Fibroblast of the conjunctiva (primary cell): ENCODE measurements at places on chromosomes 3 and 15.

- no peak for DNase-seq
Observed at GRCh38 chr15:51775967-51776816, 24.8 kb downstream of the TMOD2 start.

- no peak for DNase-seq
Observed at GRCh38 chr15:67547836-67548235, 5.3 kb downstream of the MAP2K5 start.

- DNase-seq = no peak
Observed at GRCh38 chr3:31671451-31671850, 138.7 kb downstream of the STT3B start.

- no peak for DNase-seq
Observed at GRCh38 chr3:48617559-48617958, 4.0 kb downstream of the TMEM89 start.

DNA sequence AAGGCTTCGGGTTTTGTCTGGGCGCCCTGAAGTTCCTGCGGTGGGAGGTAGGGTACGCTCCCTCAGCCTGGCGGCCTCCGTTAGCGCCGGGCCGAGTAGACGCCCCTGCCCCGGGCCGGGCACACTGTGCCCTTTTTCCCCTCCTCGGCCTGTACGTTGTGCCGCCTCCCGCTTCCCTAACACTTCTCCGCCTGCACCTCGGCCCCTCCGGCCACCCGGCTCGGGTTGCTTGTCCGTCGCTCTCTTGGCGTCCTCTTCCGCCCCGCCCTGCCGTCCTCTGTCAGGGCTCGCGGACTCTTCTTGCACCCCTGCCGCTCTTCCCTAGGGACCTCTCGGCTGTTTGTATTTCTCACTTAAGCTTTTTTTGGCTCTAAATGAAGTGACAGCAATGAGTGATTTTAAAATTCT is 384 bp downstream of the KNL1 start:
- DNase-seq = peak; percentile 24

DNA sequence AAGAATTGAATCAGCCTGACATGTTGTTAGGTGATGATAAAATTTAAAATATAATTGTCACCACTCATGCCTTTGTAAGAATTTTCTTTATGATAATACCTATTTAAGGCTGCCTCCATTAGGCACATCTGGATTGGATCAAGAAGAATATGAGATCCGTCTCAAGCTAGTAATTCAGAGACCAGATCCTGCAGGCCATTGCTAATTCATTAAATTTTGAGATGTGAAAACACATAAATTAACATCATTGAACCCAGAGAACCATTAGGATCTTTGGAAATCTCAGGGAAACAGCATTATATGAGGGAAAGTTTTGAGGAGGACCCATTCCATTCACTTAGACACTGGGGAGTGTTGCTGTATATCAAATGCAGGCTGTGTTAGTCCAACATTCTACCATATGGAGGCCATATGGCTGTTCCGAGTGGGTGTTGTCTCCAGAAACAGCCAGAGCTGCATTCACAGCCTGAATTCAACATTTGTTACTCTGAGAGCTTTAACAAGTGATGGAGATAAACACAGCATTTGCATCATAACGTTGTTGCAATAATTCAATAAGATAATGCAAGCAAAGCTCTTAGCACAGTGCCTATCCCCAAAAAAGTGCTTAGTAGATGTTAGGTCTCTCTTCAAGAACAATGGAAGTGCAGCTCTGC is 67.4 kb downstream of the DTWD1 start:
- peak; percentile 67 for DNase-seq

DNA sequence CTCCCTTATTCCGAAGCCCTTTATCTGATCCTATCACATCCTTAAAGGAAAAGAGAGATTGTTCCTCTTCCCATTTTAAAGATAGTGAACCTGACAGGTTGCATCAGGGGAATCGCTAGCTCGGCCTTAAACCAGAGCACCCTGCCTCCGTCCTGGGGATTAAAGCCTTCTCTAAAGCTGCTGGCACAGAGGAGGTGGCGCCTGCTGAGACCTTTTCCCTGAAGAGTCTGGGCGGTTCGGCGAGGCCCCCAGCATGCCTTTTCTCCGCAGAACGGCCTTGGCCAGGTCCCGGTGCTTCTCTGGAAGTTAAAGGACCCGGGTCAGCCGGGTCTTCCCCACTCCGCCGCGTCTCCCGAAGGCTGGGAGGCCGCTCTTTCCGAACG is 593 bp downstream of the FAM219B start:
- DNase-seq = no peak

DNA sequence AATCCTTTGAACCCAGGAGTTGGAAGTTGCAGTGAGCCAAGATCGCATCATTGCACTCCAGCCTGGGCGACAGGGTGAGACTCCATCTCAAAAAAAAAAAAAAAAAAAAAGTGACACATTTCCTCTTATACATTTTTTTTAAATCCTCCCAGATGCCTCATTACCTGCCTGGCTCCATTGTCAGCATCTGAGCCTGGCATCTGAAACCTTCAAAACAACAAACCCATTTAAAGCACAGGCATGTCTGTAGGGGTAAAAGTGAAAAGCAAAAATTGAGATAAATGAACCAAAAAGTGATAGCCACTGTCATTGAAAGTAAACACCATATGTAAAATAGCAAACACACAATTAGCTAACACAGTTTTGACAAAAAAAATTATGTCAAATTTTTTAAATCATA is 38.6 kb downstream of the OSBPL10 start:
- no peak for DNase-seq

- DNase-seq = peak; percentile 58
Observed at GRCh38 chr3:1082108-1082507, 10.7 kb upstream of the CNTN6 start.
